ENCODE measurements at places on chromosomes 3 and 15. TPM values are rescaled to one million over a fixed set of nuclear protein-coding genes. Genes with fewer than 3 reads are reported as not detected.
A peak's percentile ranks its signal among the peaks of the same experiment; 100 is the strongest.

SORD gene
- total RNA-seq, result 6.3 TPM

P2RY1 gene
- total RNA-seq, result not detected

NUTM1 gene
- total RNA-seq, result not detected

CAPN3 gene
- total RNA-seq, result 24.2 TPM

EPB42 gene
- not detected for total RNA-seq

SRP14 gene
- 158 TPM for total RNA-seq

GRCh38 chr3:152192050-152192449 lies 76.7 kb upstream of the MBNL1 start:
- no peaks in the 10 kb centered on the region for H3K27me3 ChIP-seq
- peak overlapping the region; percentile 78 for H3K4me3 ChIP-seq
- H3K4me1 ChIP-seq, result peaks cover 84% of the 10 kb centered on the region
- peak overlapping the region; percentile 97 for H3K27ac ChIP-seq
- DNase-seq, result peak; percentile 18

GRCh38 chr3:156516961-156517360 lies 38.0 kb downstream of the SSR3 start:
- H3K27ac ChIP-seq, result no peak overlapping the region
- H3K4me3 ChIP-seq, result no peak overlapping the region
- H3K4me1 ChIP-seq, result no peaks in the 10 kb centered on the region
- no peak for DNase-seq
- no peaks in the 10 kb centered on the region for H3K36me3 ChIP-seq
- peaks cover 7% of the 10 kb centered on the region for H3K27me3 ChIP-seq

DNA sequence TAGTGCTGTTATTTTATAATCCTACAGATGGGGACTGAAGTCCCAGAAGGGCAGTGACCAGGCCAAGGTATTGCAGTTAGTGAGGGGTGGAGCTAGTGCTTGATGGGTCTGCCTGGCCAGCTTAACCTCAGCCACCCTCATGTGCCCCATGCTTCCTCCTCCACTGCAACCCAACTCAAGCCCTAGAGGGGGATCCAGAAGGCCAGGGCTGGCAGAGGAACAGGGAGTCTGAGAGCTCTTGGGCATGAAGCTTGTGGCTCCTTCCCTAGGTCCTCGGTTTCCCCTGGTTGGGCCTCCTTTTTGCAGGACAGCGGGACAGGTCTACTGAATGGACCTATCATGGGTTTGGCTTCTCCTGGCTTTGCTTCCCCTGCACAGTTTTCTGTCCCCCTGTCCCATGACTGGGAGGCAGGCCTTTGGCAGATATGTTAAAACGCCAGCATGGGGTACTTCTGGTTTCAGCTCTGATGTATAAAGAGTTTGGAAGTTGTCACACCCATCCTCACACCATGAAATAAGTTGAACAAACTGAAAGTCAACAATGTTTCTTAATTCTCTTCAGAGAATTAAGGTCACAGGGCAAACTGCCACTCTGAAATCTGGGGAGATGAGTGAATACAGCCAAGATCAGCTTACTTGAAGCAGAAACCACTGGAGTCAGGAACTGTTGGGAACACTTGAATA lies 103.3 kb downstream of the SMAD6 start:
- no peak overlapping the region for H3K27ac ChIP-seq
- H3K36me3 ChIP-seq, result no peaks in the 10 kb centered on the region

DNA sequence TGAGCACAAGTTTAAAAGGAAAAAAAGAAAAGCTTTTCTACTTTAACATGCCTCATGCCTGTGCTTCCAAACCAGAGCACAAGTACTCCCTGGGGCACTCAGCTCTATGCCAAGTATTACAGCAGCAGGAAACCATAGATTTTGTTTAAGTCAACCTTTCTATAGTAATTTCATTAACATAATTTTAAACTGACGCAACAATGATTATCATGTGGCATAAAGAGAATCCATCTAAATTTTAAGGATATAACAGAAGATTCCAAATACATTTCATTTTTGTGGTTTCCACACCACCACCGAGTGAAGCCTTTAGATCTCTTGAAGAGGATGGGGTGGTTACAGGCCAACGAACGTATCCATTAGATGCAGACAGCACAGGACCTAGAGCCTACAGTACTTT lies 112.1 kb downstream of the TNIK start:
- H3K27me3 ChIP-seq, result no peaks in the 10 kb centered on the region
- DNase-seq, result no peak
- H3K36me3 ChIP-seq, result peaks cover 17% of the 10 kb centered on the region
- peaks cover 64% of the 10 kb centered on the region for H3K4me1 ChIP-seq
- H3K27ac ChIP-seq, result no peak overlapping the region

GRCh38 chr3:48225587-48225986 lies 2.3 kb downstream of the CAMP start:
- no peaks in the 10 kb centered on the region for H3K27me3 ChIP-seq
- peaks cover 19% of the 10 kb centered on the region for H3K4me1 ChIP-seq
- H3K36me3 ChIP-seq, result no peaks in the 10 kb centered on the region

DNA sequence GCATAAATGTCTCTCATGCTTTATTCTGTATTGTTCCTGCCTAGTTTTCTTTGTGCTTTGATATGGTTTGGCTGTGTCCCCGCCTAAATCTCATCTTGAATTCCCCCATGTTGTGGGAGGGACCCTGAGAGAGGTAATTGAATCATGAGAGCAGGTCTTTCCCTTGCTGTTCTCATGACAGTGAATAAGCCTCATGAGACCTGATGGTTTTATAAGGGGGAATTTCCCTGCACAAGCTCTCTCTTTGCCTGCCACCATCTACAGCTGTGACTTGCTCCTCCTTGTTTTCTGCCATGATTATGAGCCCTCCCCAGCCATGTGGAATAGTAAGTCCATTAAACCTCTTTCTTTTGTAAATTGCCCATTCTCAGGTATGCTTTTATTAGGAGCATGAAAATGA lies 1596.6 kb downstream of the SI start:
- H3K4me3 ChIP-seq, result no peak overlapping the region
- DNase-seq, result no peak
- H3K36me3 ChIP-seq, result no peaks in the 10 kb centered on the region
- no peak overlapping the region for H3K27ac ChIP-seq
- H3K27me3 ChIP-seq, result no peaks in the 10 kb centered on the region

DNA sequence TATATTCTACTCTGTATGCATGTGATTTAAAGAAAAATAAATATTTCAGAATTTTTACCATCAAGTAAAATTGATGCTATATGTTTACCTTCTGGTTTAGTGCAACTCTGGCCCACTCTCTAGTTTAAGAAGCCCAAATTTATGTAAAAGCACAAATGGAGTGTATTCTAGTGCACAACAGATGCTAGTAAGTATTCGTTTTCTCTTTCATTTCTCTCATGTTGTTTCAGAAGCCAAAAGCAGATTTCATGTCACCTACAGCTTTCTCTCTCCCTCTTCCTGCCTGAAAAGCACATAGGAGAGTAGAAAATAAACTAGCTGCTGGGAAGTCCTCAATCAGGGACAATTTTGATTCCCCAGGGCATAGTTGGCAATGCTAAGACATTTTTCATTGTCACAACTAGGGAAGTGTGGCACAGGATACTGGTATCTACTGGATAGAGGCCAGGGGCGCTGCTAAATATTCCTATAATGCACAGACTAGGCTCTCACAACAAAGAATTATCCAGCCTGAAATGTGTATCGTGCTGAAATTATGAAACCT lies 147.4 kb upstream of the ARHGEF26 start:
- H3K4me3 ChIP-seq, result no peak overlapping the region
- no peaks in the 10 kb centered on the region for H3K36me3 ChIP-seq
- no peak for DNase-seq

- H3K4me3 ChIP-seq, result no peak overlapping the region
- no peak overlapping the region for H3K27ac ChIP-seq
- DNase-seq, result no peak
- no peaks in the 10 kb centered on the region for H3K27me3 ChIP-seq
- no peaks in the 10 kb centered on the region for H3K36me3 ChIP-seq
Observed at GRCh38 chr3:42052484-42053351, 38.4 kb upstream of the TRAK1 start.

- no peaks in the 10 kb centered on the region for H3K4me1 ChIP-seq
- H3K4me3 ChIP-seq, result no peak overlapping the region
- no peak for DNase-seq
- no peaks in the 10 kb centered on the region for H3K36me3 ChIP-seq
Observed at GRCh38 chr15:61582092-61582491, 353.0 kb upstream of the RORA start.

DNA sequence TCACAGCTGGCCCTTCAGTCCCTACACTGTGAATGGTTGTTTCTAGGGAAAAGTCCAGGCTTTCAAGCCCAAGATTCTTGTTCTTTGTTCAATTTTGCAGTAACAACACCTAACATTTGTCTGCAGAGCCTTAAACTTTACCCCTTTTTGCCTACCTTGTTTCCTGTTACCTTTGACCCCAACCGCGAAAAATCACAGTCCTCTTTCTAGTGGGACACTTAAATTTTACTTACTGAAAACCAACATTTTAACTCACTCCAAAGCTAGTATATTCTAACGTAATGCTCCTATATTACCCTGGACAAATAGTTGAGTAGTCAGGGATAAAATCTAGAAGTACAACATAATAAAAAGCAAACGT lies 649 bp upstream of the PIK3CB start:
- peak overlapping the region; percentile 99 for H3K4me3 ChIP-seq
- no peaks in the 10 kb centered on the region for H3K36me3 ChIP-seq
- H3K4me1 ChIP-seq, result peaks cover 28% of the 10 kb centered on the region
- peak overlapping the region; percentile 99 for H3K27ac ChIP-seq
- DNase-seq, result no peak
- no peaks in the 10 kb centered on the region for H3K27me3 ChIP-seq

GRCh38 chr3:135456108-135456790 lies 509.3 kb upstream of the PPP2R3A start:
- H3K4me1 ChIP-seq, result no peaks in the 10 kb centered on the region
- DNase-seq, result no peak
- H3K27ac ChIP-seq, result no peak overlapping the region
- H3K4me3 ChIP-seq, result no peak overlapping the region

DNA sequence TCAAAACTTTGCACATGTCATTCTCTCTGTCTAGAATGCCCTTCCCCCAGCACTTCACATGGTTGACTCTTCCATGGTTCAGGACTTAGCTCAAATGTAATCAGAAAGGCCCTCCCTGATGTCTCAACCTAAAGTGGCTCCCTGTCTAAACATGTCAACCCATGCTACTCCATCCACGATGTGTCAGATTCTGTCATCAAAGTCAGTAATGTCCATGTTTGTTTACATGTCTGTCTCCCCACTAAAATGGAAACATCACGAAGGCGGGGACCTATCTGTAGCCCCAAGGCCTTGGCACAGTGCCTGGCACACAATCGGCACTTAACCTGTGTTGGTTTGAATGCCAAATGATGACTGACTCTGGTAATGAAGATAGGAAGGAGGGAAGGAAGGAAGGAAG lies 20.8 kb upstream of the SNTN start:
- no peaks in the 10 kb centered on the region for H3K36me3 ChIP-seq
- no peak overlapping the region for H3K4me3 ChIP-seq
- DNase-seq, result no peak
- no peak overlapping the region for H3K27ac ChIP-seq

GRCh38 chr3:74643636-74644035 lies 29.2 kb upstream of the CNTN3 start:
- no peaks in the 10 kb centered on the region for H3K27me3 ChIP-seq
- no peaks in the 10 kb centered on the region for H3K36me3 ChIP-seq
- H3K4me3 ChIP-seq, result no peak overlapping the region
- no peak overlapping the region for H3K27ac ChIP-seq
- DNase-seq, result no peak

DNA sequence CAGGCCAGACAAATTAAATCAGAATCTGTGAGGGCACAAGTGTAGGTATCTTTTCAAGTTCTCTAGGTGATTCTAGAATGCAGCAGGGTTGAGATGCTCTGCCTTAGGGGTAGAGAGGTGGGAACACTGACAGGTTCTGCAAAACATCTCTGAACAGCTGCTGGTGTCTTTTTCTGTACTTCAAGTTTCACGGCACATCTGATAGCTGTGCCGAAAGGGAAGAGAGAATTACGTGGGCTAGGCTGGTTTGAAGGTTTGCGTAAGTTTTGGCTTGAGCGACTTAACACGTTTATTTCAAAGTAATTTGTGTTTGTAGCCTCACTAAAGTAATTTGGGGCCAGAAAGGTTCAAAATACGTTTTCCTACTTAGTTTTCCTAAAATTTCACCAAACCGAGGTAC lies 22.5 kb downstream of the PXK start:
- H3K27me3 ChIP-seq, result no peaks in the 10 kb centered on the region
- H3K27ac ChIP-seq, result no peak overlapping the region
- H3K36me3 ChIP-seq, result no peaks in the 10 kb centered on the region
- H3K4me1 ChIP-seq, result peaks cover 34% of the 10 kb centered on the region
- no peak for DNase-seq

DNA sequence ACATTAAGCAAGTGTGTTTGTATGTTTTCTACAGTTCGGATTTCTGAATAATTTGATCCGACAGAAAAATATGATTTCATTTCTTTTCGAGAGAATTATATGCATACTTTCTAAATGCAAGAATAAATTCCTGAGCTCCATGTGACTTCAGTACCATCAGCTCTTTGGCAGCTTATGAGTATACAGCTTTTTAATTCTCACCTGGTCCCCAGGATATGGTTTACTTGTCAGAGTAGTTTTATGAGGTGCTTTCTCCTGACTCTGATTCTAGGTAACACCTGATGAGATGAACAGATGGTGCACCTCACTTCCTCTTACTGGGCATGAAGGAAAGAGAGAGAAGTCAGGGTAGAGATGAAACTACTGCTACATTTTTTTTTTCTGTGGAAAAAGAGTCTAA lies 3.1 kb downstream of the HGD start:
- peaks cover 7% of the 10 kb centered on the region for H3K4me1 ChIP-seq
- peaks cover 14% of the 10 kb centered on the region for H3K36me3 ChIP-seq
- H3K4me3 ChIP-seq, result no peak overlapping the region
- no peak overlapping the region for H3K27ac ChIP-seq
- no peak for DNase-seq
- no peaks in the 10 kb centered on the region for H3K27me3 ChIP-seq

DNA sequence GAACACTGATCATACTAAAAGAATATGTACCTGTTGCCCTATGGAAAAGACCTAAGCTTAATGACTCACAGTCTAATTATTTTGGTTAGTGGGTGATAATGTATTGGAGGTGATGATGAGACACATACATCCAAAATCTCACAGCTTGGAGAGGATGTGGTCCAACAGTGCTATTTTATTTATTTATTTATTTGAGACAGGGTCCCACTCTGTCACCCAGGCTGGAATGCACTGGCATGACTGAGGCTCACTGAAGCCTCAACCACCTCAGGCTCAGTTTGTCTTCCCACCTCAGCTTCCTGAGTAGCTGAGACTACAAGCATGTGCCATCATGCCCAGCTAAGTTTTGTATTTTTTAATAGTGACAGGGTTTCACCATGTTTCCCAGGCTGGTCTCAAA lies 35.0 kb downstream of the LPP start:
- DNase-seq, result no peak
- H3K27me3 ChIP-seq, result no peaks in the 10 kb centered on the region
- no peak overlapping the region for H3K4me3 ChIP-seq

GRCh38 chr3:127518456-127519081 lies 72.0 kb downstream of the TPRA1 start:
- H3K4me3 ChIP-seq, result no peak overlapping the region
- H3K4me1 ChIP-seq, result no peaks in the 10 kb centered on the region
- DNase-seq, result no peak
- no peak overlapping the region for H3K27ac ChIP-seq

- no peak overlapping the region for H3K4me3 ChIP-seq
- H3K27ac ChIP-seq, result no peak overlapping the region
- DNase-seq, result no peak
Observed at GRCh38 chr3:15958692-15959433, 161.1 kb upstream of the ANKRD28 start.
